ENCODE measurements at places on chromosomes 2 and 18.

GRCh38 chr2:179927041-179927440, 65.6 kb upstream of the ZNF385B start:
- no peak for DNase-seq

- DNase-seq = no peak
Observed at GRCh38 chr2:68190991-68191731, 33.5 kb downstream of the PNO1 start.

DNA sequence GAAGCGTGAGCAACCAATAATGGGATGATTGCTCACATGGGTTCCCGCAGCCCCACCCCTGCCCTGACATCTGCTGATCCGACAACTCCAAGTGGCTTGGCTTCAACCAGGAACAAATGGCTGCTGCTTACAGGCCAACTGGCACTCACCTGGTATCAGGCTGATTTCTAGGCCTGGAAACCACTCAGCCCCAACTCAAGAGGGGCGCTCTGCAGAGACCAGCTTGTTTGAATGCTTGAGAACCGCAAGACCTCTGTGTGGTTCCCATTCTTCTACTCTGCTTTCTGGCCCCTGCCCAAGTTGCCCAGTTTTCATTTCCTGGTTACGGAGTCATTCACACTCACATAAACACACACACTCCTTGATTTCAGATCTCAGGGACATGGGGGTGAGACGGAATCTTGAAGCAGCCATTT, 52.0 kb downstream of the TNP1 start:
- no peak for DNase-seq

- no peak for DNase-seq
Observed at GRCh38 chr2:213010106-213010779, 141.2 kb downstream of the IKZF2 start.

DNA sequence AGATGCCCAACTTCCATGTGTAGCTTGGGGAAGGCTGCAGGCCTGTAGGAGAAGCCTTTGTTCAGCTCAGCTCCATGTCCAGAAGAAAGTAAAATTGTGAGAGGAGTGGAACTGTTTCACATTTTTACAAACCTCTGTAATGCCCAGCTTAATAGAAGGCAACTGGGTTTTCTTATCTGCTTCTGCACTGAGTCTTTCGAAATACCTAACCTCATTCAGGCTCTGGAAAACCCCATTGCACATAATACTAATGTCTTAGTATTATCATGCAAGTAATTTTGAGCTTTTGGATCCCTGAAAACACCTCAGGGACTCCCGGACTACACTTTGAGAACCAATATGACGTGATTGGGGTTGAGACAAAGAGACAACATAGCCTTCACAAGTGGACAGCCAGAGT, 5.8 kb downstream of the SMIM21 start:
- no peak for DNase-seq

GRCh38 chr2:10771786-10772185, 40.8 kb downstream of the PDIA6 start:
- DNase-seq = no peak

GRCh38 chr2:98480598-98480997, 35.9 kb downstream of the INPP4A start:
- no peak for DNase-seq
